Choroid plexus epithelial cell (primary cell): ENCODE measurements at places on chromosomes 2 and 18.

DNA sequence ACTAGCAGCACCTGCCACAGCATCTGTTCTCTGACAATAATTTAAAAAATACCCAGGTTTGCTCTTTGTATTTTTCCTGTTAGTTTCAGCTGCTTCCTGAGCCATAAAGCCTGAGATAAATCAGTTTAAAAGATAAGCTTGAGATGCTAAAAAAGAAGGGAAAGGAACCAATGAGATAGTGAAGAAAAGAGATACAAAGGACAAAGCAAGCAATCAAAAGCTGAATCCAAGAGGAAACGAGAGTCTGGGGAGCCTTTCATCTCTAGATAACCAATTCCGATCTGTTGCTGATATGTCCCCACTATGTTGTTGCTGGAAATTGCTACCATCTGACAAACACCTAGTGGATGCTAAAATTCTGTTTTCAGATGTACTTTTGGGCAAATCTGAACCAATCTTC lies 201.4 kb downstream of the RBM43 start:
- no peak for DNase-seq

- peak; percentile 29 for DNase-seq
Observed at GRCh38 chr2:159381574-159381973, 95.1 kb upstream of the WDSUB1 start.

GRCh38 chr2:84906900-84907714 lies 1.7 kb downstream of the TMSB10 start:
- peak; percentile 83 for DNase-seq

GRCh38 chr2:26457695-26458364 lies 20.1 kb downstream of the OTOF start:
- peak; percentile 32 for DNase-seq

GRCh38 chr2:174399171-174399570 lies 3.6 kb downstream of the SCRN3 start:
- DNase-seq: peak; percentile 13

- DNase-seq: no peak
Observed at GRCh38 chr2:198438331-198438730, 633.9 kb downstream of the PLCL1 start.

GRCh38 chr2:160737247-160737646 lies 243.6 kb upstream of the RBMS1 start:
- peak; percentile 39 for DNase-seq

DNA sequence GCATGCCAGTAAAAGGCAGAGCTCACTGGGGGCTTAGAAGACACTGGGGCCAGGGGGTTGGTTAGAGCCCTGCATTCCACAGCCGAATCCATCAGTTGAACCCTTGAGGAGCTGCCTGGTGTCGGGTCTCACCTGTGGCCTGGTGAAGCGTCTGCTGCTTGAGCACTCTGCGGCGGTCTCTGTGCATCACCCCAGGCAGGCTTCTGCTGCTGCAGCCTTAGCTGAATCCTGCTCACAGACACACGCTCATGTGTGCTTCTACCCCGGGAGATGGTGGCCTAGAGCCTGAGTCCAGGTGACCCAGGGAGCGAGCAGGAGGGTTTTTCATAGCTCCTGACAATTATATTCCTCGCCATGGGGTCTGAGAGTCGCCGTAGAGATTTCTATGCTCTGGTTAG lies 192.1 kb downstream of the MGAT5 start:
- no peak for DNase-seq

GRCh38 chr2:217048730-217049129 lies 188.9 kb upstream of the TNP1 start:
- no peak for DNase-seq

GRCh38 chr2:145811276-145812164 lies 1291.6 kb upstream of the ZEB2 start:
- DNase-seq: peak; percentile 35

GRCh38 chr18:9428301-9428706 lies 47.0 kb upstream of the RALBP1 start:
- DNase-seq: no peak

DNA sequence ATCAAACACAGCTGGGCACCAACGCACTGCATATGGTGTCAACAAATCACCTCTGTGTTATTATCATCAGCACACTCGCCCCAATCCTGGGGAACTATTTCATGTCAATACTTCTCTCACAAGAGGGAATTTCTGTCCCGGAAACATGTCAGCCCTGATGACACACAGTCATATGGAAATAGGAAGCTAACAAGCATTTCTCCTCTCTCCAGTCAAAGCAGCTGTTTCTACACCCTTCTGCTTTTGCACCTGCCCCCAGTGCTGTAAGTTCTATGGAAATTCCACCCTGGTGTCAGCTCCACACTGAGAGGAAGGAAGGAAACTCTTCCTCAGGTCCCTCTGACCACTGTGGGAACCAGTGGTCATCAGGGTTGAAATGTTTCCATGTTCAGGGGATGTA lies 447.6 kb upstream of the ID2 start:
- no peak for DNase-seq

- peak; percentile 56 for DNase-seq
Observed at GRCh38 chr18:59696311-59697235, 650 bp downstream of the CCBE1 start.

DNA sequence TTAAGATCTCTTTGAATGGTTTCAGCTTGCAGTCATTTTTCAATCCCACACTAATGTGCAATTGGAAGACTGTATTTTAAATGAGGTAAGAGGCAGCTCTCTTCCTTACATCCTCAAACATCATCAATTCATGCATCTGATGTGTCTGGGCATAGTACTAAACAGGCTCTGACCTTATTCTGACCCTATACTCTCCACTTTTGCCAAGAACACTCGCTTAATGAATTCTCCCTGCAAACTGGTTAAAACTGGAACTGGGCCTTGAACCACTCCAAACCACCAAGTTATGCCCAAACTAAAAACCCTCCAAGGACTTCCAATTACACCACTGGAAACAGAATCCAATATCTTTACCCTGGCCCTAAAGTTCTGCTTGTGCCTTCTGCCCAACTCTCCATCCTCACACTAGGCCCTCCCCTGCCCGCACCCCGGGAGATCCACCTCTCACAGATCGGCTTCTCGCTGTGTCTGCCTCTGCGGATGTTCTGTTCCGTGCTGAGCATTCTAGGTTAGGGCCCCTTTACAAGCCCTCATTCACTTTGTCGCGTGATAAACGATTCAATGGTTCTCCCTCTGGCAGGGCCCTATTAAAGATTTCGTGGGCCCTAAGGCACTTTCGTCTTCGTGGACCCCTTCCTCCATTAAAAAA lies 1.2 kb downstream of the M1AP start:
- DNase-seq: no peak

GRCh38 chr18:48053881-48054816 lies 123.7 kb upstream of the SMAD2 start:
- DNase-seq: no peak

DNA sequence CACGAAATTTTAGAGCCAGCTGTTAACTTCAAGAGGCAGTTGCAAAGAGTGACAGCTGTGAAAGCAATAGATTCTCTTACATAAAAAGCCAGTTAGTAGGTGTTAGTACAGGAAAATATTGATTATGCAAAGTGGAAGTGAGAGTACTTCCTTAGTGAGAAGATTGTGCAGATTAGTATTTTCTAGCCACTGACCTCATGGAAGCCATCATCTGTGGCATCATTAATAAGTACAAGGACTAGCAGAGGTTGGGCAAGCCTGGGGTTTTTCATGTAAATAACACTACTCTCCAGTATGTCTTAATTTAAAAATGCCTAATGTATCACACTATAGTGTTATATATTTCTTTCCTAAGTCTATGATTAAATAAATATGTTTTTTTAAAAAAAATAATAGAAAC lies 166.2 kb upstream of the DTNA start:
- DNase-seq: no peak
